ENCODE measurements at places on chromosomes 3 and 15. TPM values are rescaled to one million over a fixed set of nuclear protein-coding genes. Genes with fewer than 3 reads are reported as not detected.

DNA sequence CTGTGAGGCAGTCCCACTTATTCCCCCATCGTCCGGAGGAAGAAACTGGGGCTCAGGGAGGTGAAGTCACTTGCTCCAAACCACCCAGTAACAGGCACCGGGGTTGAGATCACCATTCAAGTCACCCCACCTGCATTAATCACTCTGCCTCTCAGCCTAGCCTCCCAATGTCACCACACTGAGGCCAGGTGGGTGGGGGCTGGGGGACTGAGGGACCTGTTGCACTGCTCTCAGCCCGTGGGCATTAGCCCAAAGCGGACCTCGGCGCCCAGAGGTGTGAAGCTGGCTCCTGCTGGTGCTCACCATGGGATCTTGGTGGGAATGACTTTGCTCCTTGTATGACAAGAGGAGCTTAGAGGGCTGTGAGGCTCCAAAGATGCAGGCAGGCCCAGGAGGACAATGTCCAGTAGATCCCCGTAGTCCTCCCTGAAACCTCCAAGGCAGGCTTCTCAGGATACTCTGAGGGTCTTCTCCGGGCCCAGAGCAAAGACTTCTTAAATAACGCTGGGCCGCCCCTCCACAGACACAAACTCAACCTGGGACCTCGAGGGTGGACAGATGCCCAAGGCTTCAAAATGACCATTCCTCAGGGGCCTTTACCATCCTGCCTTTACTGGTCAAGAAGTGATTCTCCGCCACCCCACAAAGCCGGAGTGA lies 1.7 kb downstream of the NT5DC2 start:
- peak; percentile 21 for DNase-seq

- DNase-seq: no peak
Observed at GRCh38 chr15:89783111-89783860, 7.2 kb downstream of the MESP2 start.

DNA sequence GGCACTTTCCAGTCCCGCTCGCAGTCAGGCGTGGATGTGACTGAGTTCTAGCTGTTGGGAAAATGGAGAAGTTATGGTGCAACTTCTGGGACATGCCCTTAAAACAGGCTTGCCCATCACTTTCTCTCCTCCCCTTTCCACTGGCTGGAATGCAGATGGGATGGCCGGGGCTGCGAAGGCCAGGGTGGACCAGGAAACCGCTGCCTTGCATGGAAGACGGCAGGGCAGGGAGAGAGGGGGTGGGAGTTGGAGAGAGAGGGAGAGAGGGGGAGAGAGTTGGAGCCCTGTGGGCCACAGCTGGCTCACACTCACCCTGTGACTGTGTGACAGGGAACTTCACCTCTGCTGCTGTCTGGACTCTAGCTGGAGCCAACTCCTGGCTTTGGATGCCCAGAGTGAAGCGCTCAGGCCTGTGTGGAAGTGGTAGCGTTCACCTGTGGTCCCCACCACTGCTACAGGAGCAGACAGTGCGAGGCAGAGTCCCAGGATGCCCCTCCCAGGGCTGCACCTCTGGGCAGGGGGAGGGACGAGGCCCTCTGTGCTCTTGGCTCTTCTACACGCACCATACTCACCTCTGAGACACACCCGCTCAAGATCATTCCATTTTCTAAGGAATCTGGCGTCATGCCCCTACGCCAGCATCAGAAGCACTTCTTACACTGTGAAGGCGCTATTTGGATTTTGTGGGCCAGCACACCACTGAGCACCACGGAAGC lies 36.6 kb downstream of the KLHL25 start:
- DNase-seq: peak; percentile 24

- DNase-seq: no peak
Observed at GRCh38 chr3:106341087-106341486, 472.3 kb upstream of the CBLB start.

- no peak for DNase-seq
Observed at GRCh38 chr15:66294157-66294931, 976 bp downstream of the DIS3L start.

- DNase-seq: no peak
Observed at GRCh38 chr3:29568355-29568754, 287.5 kb downstream of the RBMS3 start.

GRCh38 chr3:4703054-4703480 lies 209.9 kb downstream of the ITPR1 start:
- no peak for DNase-seq

- no peak for DNase-seq
Observed at GRCh38 chr3:188554404-188554803, 400.4 kb downstream of the LPP start.

GRCh38 chr15:73142802-73143762 lies 90.8 kb downstream of the NEO1 start:
- no peak for DNase-seq

- DNase-seq: no peak
Observed at GRCh38 chr3:129056451-129057173, 4.0 kb upstream of the GP9 start.

- no peak for DNase-seq
Observed at GRCh38 chr3:192005989-192006388, 545.0 kb downstream of the PYDC2 start.

GRCh38 chr3:122725106-122725505 lies 44.5 kb downstream of the PARP14 start:
- no peak for DNase-seq

- no peak for DNase-seq
Observed at GRCh38 chr15:95503107-95503506, 827.4 kb upstream of the NR2F2 start.

GREM1 gene
- total RNA-seq: 0.76 TPM

DNA sequence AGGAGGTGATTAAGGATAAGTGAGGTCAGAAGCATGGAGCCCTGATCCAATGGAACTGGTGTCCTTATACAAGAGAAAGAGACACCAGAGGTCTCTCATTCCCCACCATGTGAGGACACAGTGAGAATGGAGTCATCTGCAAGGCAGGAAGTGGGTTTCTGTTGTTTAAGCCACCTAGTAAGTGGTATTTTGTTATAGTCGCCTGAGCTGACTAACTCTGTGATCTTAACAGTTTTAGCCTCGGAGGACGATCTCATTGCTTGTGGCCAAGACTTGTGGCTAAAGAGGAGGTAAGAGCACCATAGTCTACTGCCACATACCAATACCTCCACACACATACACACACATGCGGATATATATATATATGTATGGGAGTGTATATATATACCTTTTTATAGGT lies 73.8 kb downstream of the MCTP2 start:
- no peak for DNase-seq

DUOX1 gene
- 0.52 TPM for total RNA-seq

NUSAP1 gene
- 1.0 TPM for total RNA-seq

RPL29 gene
- total RNA-seq: 523 TPM

- DNase-seq: peak; percentile 33
Observed at GRCh38 chr3:71310980-71311660, 272.4 kb downstream of the FOXP1 start.

EFCC1 gene
- 2.5 TPM for total RNA-seq

- no peak for DNase-seq
Observed at GRCh38 chr3:123480428-123480827, 31.5 kb upstream of the ADCY5 start.

MLF1 gene
- 207 TPM for total RNA-seq

DNA sequence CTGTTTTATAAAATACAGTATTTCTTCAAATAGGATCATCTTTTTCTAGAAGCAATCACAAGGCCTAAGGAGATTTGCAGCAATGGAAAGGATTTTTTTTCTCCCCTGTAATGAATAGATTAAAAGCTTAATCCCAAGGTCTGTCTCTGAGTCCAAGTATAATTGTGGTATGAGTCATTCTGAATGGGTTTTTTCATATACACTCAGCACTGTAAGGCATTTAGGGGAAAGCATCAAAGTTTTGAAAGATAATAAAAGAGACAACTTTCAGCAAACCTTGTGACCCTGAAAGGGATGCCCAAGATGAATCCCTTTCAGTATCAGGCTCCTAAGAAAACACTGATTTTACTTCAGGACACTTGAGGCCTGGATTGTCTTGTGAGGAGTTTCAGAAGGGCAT lies 23.3 kb upstream of the LARS2 start:
- DNase-seq: no peak

DNA sequence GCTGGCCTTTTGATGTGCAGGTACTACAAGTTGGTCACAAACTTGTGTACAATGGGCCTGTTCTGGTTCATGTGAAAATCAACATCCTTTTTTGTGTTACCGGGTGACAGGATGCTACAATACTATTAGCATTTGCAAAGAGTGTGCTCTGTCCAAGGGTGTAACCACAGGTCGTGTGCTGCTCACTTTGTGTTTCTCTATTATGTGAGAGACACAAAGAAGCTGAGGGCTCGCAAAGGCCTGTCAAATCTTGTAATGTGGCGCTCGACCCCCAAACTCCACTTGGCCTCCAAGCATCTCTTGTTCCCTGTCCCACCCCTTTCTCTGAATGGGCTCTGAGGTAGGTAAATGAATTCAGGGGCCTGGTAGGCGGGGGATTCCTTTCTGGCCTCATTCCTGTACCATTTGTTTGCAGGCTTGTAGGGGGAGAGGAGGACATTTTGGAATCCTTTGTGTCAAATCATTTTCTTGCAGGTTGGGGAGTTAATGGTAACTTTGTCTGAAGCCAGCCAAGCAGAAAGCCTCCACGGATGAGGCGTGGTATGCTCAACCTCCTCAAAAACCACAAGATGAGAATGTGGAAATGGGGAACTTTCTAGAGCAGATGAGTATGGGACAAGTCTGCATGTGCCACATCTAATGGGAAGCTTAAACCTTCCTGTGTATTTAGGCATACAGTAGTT lies 109.1 kb downstream of the OPA1 start:
- no peak for DNase-seq

DNA sequence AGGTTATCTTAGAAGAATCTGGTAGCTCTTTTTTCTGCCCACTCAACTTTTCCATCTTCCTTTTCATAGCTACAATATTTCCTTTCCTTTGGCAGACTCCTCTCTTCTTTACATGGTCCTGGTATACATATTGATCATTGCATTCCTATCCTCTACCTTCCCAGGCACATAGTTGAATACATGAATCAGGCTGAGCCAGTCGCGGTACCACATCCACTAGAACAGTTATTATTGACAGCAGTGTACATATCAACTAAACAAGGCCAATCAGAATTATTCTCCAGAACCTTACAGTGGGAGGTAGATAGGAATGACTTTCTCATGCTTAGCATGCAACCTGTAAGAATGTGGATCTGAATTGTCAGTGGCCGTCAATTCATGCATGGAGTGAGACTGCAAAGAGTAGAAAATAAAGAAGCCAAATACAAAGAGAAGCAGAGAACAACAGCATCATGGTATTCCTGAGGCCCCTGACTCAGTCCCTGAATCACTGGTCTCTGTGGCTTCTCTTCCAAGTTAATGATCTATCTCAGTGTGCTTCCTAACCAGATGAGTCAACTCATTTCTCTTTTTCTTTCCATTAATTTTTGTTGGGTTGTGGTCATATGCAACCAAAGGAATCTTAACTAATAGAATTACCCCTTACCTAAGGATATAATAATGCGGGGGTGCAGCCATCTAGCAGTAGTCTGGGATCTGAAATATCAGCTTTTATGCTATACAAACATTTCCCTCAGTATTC lies 60.9 kb upstream of the DCBLD2 start:
- DNase-seq: no peak

GRCh38 chr3:134446800-134447199 lies 39.0 kb downstream of the ANAPC13 start:
- no peak for DNase-seq

SLC2A2 gene
- total RNA-seq: not detected

- no peak for DNase-seq
Observed at GRCh38 chr3:31157893-31158620, 263.6 kb upstream of the GADL1 start.

SPATA12 gene
- total RNA-seq: not detected

DNA sequence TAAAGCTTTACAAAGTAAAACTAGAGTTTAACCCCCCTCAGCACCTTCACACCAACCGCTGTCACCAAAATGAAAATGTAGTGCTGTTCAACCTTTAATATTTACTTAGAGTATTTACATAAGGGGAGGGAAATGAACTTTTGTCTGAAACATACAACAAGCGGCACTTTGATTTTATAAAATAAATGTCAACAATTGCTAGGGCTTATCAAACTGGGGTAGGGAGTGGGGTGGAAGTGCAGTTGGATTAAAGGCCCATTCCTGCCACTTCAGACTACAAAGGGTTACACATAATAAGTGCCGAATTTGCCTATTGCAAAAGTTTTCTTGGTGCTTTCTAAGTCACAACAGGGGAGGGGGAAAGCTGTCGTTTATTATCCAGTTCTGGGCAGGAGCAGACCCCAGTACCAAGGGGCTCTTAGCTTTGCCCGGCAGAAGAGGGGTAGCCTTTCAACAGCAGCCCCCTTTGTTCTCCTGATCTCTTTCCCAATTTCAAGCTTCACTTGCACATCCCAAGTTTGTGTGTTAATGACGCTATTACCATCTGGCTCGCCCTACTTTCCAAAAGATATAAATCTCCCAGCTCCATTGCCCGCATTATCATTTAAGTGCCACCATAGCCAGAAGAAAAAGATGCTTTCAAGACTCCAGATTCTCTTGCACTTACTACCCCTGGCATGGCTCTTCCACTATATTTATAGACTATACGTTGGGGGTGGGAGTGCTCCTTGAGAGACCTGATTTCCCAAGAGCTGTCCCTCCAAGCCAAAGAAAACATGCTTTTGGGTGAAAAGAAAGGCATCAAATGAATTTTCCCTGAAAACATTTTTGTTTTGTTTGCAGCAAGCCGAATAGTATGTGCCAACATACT lies 17.0 kb downstream of the SOX2 start:
- DNase-seq: no peak

DNA sequence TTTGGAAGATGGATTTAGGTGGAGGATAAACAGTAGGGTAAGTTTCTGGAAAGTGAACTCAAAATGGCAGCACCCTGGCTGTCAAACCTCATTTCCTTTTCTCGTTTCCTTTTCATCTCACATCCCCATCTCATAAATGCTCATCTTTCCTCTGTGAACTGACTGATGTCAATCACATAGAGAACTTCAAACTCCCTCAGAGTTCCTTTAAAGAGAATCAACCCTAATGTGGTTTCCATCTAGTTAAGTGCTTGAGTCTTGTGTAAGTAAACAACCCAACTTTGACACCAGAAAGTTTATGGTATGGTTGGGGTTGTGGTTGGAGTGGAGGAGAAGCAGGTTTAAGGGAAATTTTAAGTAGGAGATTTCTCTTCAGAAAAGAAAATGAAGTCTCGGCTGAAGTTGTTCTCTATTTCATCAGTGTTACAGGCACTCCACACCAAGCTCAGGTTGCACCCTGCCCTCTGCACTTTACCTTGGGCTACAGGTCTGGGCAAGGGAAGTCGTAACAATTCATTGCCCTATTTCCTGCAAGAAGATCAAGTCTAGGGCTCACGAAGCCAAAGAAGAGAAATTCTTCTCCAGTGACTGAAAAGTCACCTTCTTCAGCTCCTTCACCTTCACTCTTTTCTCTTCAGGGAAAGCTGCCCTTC lies 34.4 kb upstream of the TNIK start:
- no peak for DNase-seq

DNA sequence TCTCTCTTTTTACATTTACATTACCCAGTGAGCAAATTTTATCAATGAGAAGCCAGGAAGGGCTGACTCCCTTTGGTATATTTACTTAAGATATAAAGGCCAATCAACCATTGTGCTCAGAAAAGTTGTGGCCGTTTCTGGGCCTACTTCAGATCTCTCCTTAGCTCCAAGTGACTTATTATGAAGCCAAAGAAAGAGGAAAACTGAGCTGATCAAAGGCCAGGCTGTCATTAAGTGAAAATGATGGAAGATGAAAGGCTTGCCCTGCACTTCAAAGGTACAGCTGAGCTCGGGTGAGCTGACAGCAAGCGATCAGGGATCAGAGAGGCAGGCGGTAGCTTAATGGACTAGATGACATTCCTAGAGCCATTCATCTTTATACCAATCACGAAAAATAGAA lies 24.8 kb downstream of the VGLL4 start:
- DNase-seq: no peak
